Chondrocyte (in vitro differentiated cells): ENCODE measurements at places on chromosomes 4 and X.

- no peak for DNase-seq
Measured at GRCh38 chr4:77582156-77582555, 23.5 kb upstream of the CXCL13 start.

- DNase-seq = no peak
Measured at GRCh38 chr4:13706120-13706519, 78.6 kb upstream of the BOD1L1 start.

DNA sequence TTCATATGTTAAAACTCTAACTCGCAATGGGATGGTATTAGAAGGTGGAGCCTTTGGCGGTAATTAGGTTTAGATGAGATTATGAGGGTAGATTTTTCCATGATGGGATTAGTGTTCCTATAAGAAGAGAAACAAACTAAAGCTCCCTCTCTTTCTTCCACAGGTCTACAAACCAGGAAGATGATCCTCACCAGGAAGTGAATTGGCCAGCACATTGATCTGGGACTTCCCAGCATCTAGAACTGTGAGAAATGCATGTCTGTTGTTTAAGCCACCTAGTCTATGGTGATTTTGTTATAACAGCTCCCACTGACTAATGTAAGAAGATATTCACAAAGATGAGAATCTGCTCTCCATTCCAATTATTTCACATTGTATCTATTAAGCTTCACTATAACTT is 2266.9 kb downstream of the PCDH7 start:
- DNase-seq = no peak

GRCh38 chr4:2261110-2261852 is 628 bp downstream of the MXD4 start:
- DNase-seq = peak; percentile 83

DNA sequence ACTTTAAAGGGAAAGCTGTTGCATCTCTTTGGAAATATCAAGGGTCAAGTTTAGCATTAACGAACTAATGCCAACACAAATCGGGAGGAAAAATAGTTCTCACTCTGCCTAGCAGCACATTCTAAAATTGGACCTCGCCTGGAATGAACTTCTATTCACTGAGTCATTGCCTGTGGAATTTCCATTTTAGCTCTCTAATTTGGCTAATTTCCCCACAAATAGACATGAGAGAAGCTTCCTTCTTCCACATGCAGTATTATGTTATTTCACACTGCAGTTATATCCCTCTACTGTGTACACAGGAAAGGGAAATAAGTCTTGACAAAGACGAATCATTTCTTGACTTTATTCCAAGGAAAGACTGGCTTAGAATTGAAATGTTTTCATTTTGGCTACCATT is 9.3 kb downstream of the ZXDA start:
- no peak for DNase-seq

GRCh38 chr4:55363691-55364351 is 17.8 kb downstream of the SRD5A3 start:
- no peak for DNase-seq

- no peak for DNase-seq
Measured at GRCh38 chr4:185624259-185624589, 88.9 kb upstream of the PDLIM3 start.

DNA sequence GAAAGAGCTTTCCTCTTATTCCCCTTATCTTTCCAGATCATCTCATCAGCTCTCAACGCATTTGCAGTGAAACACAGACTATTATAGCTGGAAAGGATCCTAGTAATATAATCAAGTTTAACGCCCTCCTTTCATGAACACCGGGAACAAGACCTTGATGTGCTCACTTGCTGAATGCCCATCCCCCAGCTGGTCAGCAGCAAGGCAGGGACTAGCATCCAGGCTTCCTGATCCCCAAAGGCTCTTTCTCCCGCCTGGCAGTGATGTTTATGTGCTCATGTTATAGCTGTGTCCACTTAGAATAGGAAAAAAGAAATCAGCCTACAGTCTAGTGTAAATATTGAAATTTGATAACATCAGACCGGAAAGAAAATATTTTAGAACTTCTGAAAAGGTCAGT is 24.6 kb downstream of the GPC4 start:
- no peak for DNase-seq

- DNase-seq = no peak
Measured at GRCh38 chrX:20427173-20427770, 160.6 kb upstream of the RPS6KA3 start.

DNA sequence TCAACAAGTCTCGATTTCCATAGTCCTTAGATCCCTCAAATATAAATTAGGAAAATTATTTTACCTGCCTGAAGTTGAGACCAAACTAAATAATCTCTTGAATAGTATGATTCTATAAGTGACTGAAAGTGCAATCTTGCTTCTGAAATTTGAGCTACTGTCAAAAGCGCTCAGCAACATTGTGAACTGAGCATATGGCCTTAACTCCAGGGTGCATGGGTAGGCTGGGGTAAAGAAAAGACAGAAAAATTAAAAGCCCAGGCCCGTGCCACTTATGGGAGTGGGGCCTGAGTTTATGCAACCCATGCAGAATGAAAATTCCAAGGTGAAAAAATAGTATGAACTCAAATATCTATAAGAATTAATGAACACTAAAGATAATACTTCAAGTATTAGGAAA is 9.8 kb downstream of the PGRMC2 start:
- DNase-seq = no peak

DNA sequence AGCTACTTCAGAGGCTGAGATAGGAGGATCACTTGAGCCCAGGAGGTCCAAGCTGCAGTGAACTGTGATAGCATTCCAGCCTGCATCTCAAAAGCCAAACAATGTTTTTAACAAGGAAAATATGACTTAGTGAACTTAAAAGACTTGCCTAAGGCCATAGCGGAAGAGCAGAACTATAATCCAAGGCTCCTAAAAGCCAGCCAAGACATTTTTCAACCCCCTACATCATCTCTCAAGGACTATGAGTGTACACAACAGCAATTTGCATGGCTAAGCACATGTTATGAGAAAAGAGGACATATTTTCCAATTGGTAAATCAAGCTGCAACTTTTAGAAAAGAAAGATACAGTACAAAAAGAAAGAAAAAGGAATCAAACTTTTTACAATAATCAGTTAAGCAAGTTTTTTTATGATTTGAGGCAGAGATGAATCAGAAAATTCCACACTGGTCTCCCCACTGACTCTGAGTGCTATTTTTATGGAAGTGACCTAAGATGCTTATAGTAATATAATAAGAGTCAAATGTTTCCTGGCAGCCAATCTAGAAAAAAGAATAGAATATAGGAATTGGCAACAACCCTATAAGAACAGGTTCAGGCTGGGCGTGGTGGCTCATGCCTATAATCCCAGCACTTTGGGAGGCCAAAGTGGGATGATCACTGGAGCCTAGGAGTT is 9.8 kb upstream of the ACOT9 start:
- DNase-seq = no peak

DNA sequence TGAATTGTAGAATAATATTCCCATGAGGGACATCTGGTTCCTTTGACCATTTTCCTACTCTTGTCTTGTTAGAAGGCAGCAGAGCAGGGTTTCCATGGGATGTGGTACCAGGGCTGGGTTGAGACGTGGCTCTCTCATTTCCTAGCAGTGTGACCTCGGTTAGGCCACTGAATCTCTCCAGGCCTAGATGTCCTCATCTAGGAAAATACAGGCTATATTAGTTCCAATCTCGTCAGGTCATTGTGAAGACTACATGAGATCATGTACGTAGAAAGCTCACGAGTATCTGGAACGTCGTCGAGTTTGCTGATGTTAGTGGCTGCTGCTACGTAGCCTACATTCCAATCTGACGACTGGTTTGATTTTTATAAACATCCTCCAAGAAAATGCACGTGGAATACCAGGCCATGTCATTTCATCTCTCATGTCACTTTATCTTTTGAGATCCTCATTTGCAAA is 278.2 kb upstream of the GATB start:
- DNase-seq = no peak

DNA sequence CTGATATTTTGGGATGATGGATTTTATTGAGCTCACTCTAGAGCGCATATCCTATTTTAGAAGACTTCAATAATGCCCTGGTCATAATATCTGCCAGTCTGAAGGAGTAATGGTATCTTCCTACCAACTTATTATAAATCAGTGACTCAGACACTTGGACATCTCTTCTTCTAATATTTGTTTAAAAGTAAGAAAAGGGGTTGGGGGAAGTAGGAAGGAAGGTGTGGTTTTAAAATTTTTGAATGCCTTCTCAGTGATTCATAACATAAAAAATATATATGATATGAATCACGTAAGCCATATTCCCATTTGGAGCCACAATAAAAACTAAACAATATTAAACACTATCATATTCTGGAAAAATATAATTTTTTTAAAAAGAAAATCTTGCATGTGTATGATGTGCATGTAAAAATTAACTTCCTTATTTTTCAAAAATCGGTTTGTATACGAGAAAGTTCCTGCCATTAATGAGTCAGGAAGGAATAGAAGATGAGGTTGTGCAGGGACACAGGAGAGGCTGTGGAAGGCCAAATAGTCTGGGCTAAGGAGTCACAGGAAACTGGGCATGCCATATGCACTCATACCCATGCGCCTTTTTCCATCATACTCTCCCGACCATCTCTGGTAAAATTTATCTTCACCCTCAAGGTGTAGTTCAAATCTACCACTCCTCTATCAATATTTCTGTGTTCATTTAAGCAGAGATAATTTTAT is 286.5 kb downstream of the EPHA5 start:
- no peak for DNase-seq

- no peak for DNase-seq
Measured at GRCh38 chr4:83759611-83760010, 223.7 kb downstream of the GPAT3 start.

GRCh38 chr4:3035249-3035648 is 39.1 kb downstream of the HTT-AS start:
- no peak for DNase-seq

DNA sequence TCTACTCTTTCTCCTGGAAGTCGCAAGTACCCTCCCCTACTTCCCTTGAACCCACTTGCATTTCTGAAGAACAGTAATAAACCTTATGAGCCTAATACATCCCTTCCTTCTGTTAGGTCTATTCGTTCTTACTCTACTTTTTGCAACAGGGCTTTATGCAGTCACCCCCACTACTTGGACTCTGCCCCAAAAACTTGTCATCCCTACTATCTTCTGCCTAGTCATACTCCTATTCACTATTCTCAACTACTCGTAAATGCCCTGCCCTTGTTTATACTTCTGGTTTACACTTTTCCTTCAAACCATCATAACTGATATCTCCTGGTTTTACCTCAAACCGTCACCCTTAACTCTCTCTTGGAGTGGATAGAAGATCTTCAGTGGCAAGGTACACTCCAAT is 55.2 kb upstream of the SLIT2 start:
- no peak for DNase-seq
